Activated T-helper 1 cell treated with Interleukin-2 at 50 U/mL for 16 hours (primary cell): ENCODE measurements at places on chromosomes 4 and X.

DNA sequence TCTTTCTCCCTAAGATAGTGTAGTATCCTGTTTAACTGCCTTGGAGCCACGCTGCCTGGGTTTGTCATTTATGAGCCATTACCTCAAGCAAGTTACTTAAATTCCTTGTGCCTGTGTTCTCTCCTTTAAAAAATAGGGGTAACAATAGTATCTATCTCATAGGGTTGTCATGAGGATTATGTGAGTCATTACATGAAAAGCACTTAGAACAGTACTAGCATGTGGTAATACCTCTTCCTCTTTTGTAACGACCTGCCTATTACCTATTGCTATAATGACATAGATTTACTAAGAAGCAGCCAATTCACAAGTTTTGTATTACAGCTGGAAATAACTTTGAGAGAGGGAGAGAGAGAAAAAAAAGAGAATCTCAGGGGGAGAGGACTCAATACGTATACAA is 834.7 kb downstream of the RAPGEF2 start:
- DNase-seq = no peak

DNA sequence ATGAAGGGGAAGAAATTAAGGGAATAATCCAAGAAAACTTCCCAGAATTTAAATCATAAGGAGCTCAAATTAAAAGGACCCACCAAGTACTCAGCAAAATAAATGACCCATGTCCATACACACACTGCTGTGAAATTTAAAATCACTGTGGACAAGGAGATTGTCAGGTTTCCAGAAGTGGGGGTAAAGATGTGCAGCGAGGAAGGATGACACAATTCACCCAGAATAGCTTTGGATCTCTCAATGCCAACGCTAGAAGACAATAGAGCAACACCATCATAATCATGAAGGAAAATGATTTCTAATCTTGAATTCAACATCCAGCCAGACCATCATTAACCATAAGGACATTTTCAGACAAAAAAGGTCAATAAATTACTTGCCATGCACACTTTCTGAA is 65.7 kb downstream of the CASK start:
- no peak for DNase-seq

DNA sequence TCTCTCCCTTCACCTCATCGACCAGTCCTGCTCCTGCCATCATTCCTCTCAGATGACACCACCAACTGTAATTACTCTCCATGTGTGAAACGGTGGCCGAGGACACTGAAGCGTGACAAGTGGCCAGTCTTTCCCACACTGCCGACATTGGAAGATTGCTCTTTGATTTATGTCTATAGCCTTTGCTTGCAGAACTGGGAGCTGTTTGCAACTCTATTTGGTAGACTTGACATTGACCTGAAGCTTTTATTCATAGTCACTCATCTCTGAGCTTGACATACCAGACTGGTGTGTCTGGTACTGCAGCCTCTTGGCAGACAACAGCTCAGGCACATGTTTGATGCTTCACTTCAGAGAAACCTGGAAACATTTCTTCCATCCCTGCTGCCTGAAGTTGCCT is 121.8 kb upstream of the GALNT7 start:
- DNase-seq = no peak

DNA sequence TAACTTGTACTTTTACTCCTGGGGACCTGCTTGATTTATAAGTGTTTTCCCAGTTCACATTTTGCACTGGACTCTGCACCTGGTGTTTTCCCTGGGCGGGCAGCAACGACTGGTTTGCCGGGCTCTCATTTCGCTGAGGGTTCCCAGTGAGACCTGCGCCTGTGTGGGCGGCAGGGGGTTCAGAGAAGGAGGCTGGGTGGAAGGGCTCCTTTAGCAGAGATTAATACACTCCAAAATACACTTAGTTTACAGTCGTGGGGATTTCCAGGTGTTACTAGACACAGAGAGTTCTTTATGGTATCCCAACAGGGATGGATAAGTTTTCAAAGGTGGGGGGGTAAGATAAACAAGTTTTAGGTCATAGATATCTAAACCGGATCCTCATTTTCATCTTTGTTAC is 53.0 kb upstream of the SHISA3 start:
- DNase-seq = no peak

GRCh38 chrX:41276661-41277506 is 57.1 kb upstream of the DDX3X start:
- no peak for DNase-seq

DNA sequence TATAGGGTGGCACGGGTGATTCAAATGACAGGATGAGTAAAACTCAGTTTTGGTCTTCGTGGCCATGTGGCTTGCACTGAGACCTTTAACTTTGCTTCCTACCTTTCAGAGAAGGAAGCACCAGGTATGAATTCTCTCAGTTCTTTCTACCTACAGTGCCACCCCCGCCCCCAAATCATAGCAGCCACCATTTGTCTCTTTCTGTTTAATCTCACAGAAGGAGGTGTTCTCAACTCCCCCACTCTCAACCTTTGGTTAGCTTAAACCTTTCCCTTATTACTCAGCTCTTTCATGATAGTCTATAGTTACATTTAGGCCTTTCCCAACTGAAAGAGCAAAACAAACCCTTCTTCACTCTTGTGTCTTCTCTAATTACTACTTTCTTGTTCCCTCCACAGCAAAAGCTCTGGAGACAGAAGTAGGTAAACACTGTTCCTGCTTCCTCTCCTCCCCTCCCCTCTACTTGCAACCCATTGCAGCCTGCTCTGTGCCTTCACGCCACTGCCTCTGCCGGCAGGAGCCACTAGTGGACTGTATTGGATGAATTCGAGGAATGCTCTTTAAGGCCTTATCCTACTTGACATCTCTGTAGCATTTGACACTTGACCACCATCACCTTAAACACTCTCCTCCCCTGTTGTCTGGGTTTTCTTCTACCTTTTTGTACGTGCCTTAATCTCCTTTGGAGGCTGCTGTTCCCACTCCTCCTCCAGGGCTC is 123.7 kb downstream of the AFF1 start:
- no peak for DNase-seq

DNA sequence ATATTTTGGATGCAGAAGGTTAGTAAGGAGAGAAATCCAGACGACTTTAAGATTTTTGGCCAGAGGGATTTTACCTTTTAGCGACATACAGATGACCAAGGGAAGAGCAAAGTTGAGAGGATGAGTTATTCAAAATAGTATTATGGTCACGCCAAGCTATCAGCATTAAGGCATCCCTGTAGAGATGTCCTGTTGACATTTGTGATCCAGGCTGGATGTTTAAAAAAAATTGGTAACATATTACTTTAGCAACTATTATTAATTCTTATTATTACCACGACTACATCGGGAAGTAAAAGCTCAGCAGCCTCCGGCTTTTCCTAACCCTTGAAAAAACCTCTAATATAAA is 562 bp upstream of the OSTC start:
- DNase-seq = no peak

DNA sequence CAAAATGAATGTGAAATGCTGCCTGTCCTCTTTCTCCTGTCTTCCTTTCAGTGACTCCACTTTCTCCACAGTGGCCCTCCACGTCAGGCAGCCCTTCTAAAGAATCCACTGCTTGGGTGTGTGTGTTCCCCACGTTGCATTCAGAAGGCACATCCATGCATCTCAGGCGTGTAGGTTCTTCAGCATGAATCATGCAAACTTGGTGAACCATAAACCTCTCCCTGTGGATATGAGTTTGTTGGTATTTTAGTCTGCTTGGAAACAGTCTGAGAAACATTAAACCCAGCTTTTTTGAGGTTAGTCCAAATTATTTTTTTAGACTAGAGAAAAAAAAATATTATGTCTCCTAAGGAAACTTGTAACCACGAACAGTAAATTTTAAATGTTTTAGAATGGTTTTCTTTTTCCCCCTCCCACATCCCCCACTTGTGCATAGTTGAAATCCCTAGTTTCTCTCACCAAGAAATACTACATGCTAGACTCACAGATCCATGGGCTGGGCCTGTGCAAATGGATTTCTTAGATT is 251.6 kb downstream of the CBR4 start:
- DNase-seq = no peak

DNA sequence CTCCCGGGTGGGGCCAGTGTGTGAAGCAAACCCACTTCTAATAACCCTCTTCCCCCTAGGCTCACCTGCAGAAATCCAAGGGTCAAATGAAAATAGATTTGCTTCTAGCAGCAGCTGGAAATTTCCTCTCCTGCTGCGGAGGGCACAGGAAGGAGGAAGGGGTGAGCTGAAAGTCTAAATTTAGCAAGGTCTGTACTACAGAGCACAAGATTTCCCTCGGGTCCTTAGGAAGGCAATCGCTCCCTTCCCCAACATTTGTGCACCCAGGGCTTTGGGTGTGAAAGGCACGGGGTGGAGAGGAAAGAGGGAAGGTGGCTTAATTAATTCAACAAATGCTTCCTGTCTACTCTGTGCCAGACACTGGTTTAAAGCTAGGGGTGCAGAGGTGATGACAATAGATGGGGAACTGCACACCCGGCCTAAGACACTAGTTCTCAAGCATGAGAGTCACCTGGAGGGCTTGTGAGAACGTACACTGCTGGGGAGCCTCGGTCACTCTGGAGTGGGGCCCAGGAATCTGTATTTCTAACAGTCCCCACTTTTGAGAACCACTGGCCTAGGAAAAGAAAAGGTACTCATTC is 204.4 kb downstream of the NSUN7 start:
- DNase-seq = no peak

DNA sequence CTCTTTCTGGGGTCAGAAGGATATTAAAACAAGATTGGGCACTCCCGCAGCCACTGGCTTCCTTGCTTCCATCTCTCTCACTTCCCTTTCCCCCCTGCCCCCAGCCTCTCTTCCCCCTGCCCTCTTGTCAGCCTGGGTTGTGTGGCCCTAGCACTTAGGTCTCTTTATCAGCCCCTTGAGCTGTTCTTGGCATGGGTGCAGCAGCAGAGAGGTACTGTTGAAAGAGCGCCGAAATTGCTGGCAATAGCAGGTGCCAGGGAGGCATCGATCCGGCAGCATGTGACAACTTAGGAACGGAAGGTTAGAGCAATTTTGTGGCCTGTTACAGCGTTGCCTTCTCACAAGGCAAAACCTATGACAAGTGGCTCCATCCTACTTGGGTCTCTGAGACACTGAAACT is 333.1 kb upstream of the IGFBP7 start:
- no peak for DNase-seq

DNA sequence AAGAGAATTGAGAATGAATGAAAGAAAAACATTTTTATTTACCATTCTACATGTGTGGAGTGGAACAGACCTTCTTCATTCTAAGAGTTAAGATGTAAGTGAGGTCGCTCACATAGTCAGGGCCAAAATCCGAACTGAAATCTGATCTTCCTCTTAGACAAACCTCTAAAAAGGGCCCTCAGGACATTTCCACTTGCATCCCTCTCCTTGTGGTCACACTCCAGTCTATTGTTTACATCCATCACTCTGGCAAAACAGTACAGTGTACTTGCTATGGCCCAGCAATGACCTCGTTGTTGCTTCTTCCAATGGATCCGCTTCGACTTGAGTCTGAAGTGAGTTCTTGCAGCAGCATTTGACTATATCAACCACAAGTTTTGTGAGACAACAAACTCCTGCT is 54.2 kb downstream of the MOSPD2 start:
- no peak for DNase-seq

DNA sequence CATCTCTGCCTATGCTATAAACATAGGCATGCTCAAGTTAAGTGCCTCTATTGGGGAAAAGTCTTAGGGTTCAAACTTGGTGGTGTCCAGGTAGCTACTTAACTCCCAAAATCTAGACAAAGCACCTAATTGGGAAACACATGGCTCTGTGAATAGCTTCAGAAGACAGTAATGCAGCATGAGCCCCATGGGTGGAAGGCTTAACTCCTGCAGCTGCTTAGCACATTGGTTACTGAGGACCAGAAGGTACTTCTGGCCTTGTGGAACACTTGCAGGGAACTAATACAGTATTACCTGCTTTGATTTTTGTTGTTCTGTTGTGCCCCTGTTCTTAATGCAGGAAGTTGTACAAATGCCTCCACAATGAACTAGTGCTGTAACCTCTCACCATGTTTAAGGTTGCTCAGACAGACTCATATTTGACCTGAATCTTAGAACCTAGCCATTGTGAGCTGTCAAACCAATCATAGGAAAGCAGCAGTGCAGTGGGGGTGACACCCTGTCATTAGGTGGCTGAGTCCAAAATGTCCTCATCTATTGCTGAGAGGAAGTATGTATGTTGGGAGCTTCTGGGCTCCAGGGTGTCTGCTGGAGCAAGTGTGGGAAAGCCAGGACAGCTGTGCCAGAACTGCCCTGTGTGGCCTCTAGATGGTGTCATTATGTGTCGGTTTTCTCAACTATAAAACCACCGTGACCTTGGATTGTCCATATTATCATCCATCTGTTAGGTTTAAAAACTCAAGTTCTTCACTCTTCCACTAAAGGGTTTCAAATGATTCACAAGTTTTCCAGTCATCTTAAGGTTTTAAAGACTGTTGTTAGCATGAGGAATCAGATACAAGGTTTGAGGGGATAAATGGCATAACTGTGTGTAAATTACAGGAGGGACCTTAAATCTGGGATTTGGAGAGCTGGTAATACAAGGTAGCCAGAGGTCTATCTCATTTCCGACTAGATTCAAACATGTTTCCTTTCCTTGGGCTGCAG is 69.9 kb upstream of the WDR1 start:
- DNase-seq = no peak

GRCh38 chr4:143287572-143287923 is 49.1 kb upstream of the GAB1 start:
- DNase-seq = no peak

DNA sequence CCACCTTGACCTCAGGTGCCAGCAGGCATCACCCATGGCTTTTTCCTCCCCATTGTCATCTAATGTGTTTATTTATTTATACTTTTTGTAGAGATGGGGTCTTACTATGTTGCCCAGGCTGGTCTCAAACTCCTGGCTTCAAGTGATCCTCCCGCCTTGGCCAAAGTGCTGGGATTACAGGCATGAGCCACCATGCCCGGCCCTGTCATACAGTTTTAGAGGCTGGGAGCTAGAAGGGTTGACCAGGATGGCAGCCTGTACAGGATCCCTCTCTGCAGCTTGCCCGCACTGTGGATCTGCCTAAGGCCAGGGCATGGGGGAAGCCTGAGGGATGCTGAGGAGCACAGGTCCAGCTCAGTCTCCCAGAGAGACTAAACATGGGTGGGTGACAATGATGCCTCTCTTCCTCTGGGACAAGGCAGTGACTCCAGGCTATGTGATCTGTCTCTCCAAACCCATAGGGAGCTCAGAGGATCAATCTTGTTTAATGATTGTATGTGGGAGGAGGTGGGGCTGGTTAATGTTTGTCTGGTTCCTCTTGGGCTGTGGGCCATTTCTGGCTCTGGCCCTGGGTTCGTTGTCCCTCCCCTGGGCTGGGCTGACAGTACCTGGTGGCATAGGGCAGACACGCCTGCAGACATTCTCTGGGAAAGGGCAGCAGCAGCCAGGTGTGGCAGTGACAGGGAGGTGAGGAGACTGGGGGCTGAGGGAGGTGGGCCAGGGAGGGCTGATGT is 8.3 kb upstream of the GJB1 start:
- no peak for DNase-seq

DNA sequence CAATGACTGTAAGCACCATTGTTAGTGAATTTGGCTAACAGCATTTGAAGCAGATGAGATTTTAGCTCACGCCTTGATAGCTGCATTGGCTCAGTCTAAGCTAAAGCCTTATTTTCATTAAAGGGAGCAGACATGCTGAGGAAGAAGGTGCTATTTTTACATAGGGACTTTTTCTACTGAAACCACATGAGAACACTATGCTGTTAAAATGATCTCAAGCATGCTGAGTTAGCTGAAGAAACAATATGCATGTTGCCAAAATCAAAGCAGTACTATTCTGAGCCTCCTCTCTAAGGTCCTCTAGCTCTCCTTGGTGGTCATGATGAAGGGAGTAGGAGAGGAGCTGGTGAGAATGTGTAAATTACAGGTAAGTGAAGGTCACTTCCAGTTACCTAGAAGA is 134.4 kb upstream of the JADE1 start:
- no peak for DNase-seq
